Fibroblast of villous mesenchyme (primary cell): ENCODE measurements at places on chromosomes 1 and 21.

GRCh38 chr1:6342056-6342455, 51.5 kb downstream of the ACOT7 start:
- DNase-seq = no peak

- DNase-seq = peak; percentile 91
Measured at GRCh38 chr1:151130987-151131586, 15.3 kb downstream of the SEMA6C start.

GRCh38 chr1:111862599-111862998, 106.9 kb downstream of the DDX20 start:
- no peak for DNase-seq

GRCh38 chr1:15959827-15960446, 16.0 kb downstream of the ZBTB17 start:
- no peak for DNase-seq

GRCh38 chr1:224193319-224193966, 10.4 kb downstream of the DEGS1 start:
- DNase-seq = no peak

DNA sequence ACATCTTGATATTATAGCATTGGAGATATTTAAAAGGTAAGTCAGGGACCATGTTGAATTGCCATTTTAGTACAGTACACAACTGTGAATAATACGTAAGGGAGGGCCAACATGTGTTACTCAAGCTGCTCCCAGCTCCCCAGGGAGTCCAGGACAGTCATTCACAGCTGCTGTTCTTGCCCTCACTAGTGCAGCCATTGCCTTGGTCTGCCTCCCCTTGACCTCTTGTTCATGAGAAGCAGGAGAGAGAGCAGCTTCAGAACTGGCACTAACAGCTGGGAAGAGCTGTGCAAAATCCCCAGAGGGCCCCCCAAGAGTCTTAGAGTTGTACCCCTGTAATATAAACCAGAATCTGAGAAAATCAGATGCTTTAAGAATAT, 16.4 kb downstream of the TCEANC2 start:
- DNase-seq = no peak

DNA sequence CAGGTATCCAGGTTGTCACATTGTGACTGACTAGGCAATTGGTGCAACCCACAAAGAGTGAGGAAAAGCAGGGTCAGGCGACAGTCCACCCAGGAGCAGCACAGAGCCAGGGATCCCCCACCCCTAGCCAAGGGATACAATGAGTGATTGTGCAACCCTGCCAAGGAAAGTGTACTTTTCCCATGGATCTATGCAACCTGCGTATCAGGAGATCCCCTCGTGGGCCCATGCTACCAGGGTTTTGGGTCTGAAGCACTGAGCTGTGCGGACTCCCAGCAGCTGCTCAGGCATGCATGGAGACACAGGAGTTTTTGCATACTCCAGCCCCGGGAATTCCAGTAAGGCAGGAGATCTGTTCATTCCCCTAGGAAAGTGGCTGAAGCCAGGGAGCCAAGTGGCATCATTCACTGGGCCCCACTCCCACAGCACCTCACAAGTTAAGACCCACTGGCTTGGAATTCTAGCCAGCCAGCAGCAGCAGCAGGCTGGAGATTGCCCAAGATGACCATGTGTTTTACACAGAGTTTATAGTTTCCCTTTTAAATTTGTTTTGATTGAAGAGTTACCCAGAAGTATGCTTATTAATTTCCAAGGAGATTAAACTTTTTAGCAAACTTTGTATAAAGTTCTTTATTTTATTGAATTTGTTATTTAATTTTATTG, 136.0 kb downstream of the LTN1 start:
- peak; percentile 27 for DNase-seq

DNA sequence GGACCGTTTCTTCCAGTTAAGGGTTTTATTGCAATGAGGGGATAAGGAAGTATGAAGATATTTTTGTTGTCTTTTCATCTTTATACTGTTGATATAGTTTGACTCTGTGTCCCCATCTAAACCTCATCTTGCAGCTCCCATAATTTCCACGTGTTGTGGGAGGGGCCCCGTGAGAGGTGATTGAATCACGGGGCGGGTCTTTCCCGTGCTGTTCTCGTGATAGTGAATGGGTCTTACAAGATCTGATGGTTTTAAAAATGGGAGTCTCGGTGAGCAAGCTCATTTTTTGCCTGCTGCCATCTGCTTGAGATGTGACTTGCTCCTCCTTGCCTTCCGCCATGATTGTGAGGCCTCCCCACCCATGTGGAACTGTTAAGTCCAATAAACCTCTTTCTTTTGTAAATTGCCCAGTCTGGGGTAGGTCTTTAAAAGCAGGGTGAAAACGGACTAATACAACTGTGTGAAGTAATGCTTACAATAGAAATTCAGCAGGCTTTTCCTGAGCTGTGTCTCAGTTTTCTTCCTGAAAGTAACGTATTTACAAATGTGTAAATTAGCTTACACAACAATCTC, 377.3 kb downstream of the SIPA1L2 start:
- DNase-seq = no peak

DNA sequence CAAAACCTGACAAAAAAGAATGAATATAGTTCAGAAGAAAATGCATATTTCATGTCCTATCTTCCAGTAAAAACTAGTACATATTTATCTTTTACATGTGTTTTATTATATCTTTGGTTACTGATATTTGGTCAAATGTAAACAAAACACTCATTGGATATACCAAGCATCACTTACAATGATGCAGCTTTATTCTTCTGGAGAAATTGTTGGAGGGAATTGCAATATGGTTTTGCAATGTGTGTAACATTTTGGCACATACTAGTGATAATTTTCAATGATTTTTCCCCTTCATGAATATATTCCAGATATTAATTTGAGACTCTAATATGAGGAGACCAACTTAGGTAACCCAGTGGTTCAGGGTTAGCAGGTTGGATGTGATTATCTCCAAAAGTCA, 146.1 kb downstream of the ZC3H11B start:
- DNase-seq = no peak

DNA sequence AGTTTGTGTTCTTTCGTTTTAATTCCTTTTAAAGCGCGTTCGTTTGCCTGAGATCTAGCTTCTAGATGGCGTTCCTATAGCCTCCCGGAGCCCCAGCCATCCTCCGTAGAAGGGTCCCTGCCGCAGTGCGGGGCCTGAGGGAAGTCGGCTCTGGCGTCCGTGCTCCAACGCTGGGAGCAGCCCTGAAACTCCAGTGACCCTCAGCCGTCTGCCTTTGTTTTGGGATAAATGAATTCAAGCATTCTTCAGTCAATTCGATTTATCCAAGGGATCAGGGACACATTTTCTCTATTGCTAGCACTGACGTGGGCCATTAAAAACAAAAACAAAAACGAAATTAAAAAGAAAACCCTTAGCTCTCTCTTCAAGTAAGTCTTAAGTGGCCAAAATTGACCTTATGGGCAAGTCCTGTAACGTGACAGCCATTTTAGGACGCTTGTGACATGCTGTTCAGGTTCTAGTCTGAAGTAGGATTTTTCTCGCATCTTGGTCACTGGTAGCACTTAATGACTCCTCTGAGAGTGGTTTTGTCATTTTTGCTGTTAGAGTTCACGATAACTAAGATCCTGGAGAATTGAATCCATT, 742 bp upstream of the HSPA13 start:
- no peak for DNase-seq

GRCh38 chr1:209736490-209737117, 19.2 kb upstream of the TRAF3IP3 start:
- DNase-seq = no peak

DNA sequence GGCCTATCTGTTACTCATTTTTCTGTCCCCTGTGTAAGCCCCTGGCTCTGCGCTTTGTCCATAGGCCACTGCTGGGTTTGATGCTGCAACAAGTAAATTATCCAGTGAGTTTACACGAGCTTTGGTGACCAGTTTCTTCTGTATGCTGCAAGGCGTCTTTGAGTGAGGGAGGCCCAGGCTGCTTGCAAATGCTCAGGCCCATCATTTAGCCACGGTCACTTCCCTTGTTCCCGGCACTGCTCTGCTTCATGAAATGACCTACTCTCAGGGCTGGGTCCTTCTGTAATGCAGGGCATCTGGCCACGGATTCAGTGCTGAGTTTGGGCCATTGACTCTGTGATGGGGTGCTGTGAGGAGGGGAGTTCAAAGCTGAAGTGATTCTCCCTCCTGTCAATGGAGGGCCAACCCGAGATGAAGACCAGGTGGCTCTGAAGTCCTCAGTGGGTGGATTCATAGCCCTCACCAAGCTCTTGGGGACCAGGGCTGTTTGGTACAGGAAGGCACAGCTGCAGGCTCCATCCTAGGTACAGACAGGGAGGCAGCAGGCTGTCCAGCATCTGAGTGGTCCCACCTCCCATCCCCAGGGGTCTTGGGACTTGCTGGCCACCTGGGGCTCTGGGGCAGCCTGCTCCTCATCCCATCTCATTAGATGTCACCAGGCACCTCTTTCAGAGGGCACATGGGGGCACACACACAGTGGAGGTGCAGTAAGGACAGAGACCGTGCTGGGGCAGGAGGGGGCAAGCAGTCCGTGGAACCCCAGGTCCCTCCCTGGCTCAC, 21.7 kb downstream of the LHX4 start:
- no peak for DNase-seq

- no peak for DNase-seq
Measured at GRCh38 chr1:101250656-101251272, 13.9 kb downstream of the S1PR1 start.

GRCh38 chr1:49051647-49052046, 275.0 kb upstream of the BEND5 start:
- no peak for DNase-seq

DNA sequence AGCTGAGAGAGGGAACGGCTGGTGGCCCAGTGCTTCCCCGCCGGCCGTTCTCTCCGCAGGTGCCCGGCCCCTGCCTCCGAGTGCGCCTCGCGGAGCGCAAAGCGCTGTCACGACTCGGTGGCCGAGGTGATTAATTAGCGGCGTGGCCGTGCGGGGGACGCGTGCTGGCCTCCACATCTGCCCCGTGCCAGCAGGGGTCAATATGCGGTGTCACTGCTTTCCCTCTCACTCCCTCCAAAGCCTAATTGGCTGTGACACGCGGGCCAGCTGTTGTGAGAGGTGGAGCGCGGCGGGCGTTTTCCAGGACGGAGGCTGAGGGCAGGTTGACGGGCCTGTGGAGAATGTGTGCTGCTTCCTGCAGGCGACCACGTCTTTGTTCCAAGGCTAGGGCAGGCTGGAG, 239.0 kb downstream of the LMX1A start:
- no peak for DNase-seq

- DNase-seq = peak; percentile 44
Measured at GRCh38 chr1:35030756-35031446, 844 bp downstream of the ZMYM6 start.

DNA sequence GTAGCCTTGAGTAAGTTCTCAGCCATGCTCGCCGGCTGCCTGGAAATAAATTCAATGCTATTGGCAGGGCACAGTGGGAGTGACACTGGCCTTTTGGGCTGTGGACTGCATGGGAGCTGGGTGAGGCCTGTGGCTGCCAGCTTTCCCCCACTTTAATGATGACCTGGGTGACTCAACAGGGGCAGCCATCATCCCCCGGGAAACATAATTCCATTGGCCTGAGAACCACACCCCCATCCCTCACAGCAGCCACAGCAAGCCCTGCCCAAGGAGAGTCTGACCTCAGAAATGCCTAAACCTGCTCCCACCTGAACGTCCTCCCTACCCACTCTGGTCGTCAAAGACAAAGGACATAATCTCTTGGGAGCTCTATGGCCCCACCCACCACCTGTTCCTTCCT, 384.0 kb downstream of the LTN1 start:
- DNase-seq = no peak

- no peak for DNase-seq
Measured at GRCh38 chr1:15941899-15942660, 33.8 kb downstream of the ZBTB17 start.

DNA sequence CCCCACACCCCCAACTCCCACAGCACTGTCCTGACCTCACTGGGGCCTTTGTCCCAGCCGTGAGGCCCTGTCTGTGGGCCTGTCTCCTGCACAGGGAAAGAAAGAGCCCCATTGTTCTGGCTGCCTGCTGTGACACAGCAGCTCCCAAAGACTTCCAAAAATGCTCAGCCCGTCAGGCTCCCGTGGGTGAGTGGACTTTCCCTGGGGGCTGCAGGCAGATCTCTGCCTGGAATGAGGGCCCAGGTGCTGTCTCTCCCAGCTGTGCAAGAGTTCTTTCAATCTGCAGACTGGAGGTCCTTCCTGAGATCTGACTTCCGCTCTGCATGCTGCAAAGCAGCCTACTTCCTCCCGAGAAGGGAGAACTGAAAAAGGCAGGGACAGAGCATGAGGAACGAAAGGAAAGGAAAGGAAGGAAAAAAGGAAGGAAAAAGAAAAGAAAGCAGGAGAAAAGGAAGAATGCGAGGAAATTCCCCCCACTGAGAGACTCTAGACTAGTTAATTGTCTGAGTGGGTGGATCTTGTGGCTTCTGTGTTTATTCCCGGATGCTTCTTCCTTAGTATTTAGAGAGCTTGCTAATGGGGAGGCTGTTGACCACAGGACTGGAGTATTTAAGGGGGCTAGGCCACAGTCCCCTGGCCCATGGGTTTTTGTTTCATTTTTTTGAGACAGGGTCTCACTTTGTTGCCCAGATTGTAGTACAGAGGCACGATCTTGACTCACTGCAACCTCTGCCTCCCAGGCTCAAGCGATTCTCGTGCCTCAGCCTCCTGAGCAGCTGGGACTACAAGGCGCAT, 15.0 kb downstream of the NES start:
- peak; percentile 40 for DNase-seq

DNA sequence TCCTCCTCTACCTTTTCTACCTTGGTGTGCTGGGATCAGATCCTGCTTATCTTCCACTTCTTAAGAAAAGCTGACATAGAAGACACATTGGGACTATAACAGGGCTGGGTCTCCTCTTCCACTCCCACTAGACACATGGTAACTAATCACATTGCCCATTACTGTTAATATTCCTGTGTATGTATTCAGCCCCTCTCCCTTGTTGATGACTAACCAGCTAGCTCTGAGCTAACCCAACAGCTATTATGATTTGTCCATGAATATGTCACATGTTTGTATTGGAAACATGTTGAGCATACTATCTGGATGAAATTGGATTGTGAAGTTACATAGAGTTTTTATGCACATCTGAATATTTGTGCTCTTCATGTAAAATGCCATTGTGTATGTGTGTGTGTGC, 52.9 kb downstream of the MPZL1 start:
- no peak for DNase-seq

GRCh38 chr1:227521782-227522181, 41.6 kb upstream of the ZNF678 start:
- DNase-seq = no peak

DNA sequence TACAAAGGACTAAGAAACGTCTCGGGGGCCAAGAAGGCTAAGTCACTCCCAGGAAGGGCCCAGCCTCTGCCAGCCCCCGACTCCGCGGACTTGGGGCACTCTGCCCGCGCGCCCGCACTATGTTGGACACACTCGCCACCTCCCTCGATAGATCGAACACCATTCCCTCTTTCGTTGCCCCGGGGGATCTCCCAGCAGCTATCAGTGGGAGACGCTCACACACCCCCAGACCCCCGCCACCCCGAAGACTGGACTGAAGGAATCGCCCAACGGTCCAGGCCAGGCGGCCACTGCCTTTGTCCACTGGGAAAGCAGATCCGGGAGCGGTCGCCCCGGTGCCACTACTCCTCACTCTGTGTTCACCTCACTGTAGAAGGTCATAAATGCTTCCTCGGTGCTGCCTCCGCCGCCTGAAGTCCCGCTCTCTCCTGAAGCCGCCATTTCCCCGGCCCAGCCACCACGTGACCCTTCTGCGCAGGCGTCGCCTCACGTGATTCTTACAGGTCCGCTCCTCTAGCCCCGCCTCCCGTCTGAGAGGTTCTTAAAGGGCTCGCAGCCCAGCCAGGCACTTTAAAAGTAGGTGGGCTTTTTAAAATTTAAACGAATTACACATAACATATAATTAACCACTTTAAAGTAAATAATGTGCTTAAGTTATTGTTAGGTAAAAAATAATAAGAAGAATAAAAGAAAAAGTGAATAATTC, at the start of gene DNAJC8:
Gene DNAJC8, minus strand, starts transcription at position 472 of the 706 bp plus-strand sequence. Its CDS starts 31 bp downstream, at position 441.
- peak; percentile 94 for DNase-seq
